ENCODE measurements at places on chromosomes 6 and 20.

DNA sequence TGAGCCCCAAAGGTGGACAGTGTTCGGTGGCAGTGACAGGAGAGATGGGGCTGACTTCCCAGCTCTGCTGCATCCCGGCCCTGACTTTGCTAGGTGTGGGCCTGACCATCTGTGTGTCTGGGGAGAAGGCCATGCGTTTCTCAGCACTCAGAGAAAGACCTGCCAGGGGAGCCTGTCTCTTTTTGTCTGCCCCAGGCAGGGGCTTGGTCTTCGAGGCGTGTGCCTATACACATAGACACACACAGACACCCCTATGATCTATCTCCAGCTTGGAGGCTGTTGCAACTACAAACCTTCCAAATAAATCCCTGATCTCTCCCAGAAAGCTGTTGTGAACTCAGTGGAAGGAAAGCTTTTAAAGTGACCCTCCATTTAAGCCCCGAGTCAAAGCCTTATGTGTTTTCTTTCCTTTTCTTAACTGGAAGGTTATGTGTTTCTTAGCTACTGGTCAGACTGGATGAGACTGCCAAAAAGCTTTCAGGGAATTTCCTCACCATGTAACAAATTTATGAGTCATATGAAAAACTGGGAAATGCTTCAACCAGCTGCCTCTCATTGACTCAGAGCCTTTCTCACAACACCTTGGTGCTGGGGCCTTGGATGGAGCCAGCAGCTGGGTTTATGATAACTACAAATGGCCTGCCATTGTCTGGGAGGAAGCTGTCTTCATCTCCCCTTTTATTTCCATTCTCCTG is 102.6 kb downstream of the CDC5L start:
- DNase-seq = peak; percentile 38

- no peak for DNase-seq
These were observed 34.2 kb upstream of the C20orf203 start for GRCh38 chr20:32707691-32708581.

DNA sequence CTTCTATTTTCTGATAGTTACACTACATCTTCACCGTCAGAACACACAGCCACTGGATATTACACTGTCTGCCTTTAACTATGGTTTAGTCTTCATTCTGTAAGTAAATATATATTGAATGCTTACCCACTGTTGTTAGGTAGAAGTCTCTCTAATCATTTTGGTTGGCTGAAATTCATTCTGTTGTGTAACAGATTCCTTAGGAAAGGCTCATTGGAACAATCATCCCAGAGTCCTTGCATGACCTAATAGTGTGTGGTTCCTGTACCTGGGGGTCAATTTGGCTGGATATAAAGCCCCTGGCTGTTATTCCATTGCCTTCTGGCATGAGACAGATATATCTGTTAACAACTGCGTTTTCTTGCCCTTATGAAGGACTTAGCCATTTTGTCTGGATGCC is 9.9 kb downstream of the BLOC1S5 start:
- DNase-seq = no peak

GRCh38 chr6:20952699-20953474 is 418.6 kb downstream of the CDKAL1 start:
- peak; percentile 19 for DNase-seq

GRCh38 chr6:165883851-165884640 is 221.0 kb upstream of the PDE10A start:
- DNase-seq = no peak

GRCh38 chr6:42550277-42550676 is 13.6 kb upstream of the UBR2 start:
- no peak for DNase-seq

- DNase-seq = no peak
These were observed 143.4 kb downstream of the ADGRB3 start for GRCh38 chr6:68778356-68779020.

DNA sequence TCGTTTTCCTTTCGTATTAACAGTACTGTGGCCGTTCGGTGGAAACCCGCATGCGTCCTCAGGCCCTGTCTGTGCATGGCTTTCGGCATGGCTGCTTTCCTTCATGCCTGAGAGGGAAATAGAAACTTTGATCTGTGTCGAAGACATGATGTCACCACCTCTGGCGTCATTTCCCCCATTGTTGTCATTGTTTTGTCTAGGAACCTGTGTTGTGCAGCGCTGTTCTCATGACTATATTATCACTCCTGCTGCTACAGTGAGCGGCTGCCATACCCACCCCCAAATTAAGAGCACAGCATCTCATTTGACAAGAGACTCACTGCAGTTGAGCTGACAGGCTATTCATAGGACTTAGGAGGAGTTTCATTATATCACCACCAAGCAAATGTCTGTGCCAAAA is 172.3 kb downstream of the TMEM242 start:
- DNase-seq = no peak

DNA sequence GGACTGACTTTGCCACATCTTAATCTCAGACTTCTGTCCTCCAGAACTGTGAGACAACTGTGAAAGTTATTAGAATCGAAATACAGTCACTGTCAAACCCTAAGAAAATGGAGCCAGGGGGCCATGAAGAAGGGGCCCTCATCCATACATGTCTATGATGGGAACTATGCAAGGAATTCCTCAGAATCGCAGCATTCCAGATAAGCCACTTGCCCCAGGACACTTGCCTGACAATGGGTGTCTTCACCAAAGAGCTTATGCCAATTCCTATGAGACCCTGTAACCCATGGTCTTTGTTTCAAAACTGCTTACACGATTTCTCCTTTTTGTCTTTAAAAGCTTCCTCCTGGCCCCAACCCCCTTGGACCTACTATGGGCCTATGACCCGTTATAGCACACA is 90.4 kb upstream of the FOXP4 start:
- no peak for DNase-seq

DNA sequence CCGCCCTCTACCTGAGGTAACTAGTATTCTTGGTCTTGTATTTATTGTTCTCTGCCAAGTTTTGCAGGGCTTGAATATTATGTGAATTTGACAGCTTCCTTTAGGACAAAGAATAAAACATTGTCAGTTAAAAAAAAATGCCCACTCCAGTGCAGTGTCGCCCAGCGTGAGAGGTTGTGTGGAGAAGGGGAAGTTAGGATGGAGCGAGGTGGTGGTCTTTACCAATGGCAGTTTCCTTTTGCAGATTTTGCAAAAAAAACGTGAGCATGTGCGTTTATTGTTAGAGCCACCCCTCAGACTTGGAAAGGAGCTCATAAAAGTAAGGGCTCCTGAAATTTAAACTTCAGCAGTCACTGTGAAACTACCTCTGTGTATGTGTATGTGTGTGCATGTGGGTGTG is 28.3 kb downstream of the UST start:
- no peak for DNase-seq

DNA sequence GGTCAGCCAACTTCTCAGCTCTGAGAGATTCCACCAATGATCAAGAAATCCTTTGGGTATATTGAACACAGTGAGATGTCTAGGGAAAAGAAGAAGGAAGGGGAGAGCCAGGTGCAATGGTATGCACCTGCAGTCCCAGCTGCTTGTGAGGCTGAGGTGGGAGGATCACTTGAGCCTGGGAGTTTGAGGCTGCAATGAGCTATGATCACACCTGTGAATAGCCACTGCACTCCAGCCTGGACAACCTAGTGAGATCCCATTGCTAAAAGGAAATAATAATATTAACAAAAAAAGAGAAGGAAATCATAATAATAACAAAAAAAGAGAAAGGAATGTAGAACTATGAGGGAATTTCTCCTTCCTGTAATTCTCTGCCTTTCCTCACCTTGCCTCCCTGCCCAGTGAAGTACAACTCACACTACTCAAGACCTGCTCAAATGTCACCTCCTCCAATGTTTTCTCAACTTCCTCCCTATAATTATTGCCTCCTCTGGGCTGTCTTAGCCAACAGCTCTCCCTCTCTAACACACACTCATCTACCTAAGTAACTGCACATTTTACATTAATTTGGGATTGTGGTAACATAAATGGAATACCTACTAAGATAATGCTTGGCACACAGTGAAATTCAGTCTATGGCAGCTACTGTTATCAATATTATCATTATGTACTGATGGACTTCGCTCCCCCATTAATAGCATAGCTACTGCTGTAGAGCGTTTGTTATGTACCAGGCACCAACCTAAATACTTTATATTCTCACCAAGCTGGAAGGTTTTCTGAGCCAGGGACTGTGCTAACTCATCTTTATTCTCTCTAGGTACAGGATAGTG is 103.6 kb downstream of the KIF13A start:
- DNase-seq = no peak

DNA sequence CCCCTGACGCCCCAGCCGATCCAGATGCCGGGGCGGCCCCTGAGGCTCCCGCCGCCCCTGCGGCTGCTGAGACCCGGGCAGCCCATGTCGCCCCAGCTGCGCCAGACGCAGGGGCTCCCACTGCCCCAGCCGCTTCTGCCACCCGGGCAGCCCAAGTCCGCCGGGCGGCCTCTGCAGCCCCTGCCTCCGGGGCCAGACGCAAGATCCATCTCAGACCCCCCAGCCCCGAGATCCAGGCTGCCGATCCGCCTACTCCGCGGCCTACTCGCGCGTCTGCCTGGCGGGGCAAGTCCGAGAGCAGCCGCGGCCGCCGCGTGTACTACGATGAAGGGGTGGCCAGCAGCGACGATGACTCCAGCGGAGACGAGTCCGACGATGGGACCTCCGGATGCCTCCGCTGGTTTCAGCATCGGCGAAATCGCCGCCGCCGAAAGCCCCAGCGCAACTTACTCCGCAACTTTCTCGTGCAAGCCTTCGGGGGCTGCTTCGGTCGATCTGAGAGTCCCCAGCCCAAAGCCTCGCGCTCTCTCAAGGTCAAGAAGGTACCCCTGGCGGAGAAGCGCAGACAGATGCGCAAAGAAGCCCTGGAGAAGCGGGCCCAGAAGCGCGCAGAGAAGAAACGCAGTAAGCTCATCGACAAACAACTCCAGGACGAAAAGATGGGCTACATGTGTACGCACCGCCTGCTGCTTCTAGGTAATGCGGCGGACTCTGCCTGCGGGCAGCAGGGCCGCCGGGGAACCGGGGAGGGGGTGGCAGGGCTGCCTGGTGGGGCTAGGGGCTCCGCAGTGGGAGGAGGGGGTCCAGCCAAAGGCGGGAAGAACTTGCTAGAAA is 2.3 kb downstream of the GNAS start:
- DNase-seq = no peak

- DNase-seq = no peak
These were observed 41.9 kb downstream of the TRAM2 start for GRCh38 chr6:52534966-52535390.

- DNase-seq = no peak
These were observed 77.3 kb downstream of the TCP11 start for GRCh38 chr6:35063701-35064280.

GRCh38 chr6:79525272-79526100 is 11.7 kb downstream of the LCA5 start:
- DNase-seq = no peak

GRCh38 chr6:150301846-150302519 is 66.8 kb upstream of the IYD start:
- DNase-seq = no peak

DNA sequence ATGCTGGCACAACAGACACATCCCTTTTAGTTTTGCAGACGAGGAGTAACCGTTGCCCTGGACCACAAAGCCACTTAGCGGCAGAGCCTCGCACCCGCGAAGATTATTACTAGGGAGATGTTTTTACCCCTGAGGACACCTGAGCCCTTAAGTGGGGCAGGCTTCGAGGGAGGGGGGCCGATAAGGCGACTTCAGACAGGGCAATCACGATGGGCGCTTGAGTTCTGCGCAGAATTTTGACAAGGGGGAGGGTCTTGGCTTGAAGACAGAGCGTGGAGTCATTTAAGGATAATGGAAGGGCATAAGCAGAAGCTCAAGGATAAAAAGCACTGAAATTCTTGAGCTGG is 650 bp upstream of the TTK start:
- DNase-seq = no peak

GRCh38 chr20:15760001-15760621 is 813.1 kb downstream of the KIF16B start:
- DNase-seq = no peak

DNA sequence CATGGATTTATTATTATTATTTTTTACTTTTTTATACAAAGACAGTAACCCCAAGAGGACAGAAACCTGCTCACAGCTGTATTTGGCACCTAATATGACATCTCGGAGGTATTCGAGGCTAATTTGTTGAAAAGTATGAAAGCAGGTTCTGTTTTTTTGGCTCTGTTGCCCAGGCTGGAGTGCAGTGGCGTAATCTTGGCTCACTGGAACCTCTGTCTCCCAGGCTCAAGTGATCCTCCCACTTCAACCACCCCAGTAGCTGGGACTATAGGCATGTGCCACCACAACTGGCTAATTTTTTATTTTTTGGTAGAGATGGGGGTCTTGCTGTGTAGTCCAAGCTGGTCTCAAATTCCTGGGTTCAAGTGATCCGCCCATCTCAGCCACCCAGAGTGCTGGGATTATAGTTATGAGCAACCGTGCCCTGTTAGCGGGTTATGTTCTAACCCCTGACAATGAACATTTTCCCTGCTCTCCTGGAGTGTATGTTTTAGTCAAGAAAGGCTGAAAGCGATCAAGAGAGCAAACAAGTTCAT is 53.7 kb upstream of the ZNF217 start:
- DNase-seq = no peak

- no peak for DNase-seq
These were observed 36.2 kb upstream of the MRPS18A start for GRCh38 chr6:43723737-43724295.

DNA sequence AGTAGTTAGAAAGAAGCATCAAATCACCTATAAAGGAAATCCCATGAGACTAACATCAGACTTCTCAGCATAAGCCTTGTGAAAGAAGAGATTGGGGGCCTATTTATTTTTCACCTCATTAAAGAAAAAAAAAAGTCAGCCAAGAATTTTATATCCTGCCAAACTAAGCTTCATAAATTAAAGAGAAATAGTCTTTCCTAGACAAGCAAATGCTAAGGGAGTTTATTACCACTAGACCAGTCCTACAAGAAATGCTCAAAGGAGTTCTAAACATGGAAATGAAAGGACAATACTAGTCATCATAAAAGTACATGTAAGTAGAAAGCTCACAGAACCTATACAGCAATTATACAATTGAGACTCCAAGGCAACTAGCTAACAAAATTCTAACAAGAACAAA is 96.5 kb upstream of the OLIG3 start:
- no peak for DNase-seq

DNA sequence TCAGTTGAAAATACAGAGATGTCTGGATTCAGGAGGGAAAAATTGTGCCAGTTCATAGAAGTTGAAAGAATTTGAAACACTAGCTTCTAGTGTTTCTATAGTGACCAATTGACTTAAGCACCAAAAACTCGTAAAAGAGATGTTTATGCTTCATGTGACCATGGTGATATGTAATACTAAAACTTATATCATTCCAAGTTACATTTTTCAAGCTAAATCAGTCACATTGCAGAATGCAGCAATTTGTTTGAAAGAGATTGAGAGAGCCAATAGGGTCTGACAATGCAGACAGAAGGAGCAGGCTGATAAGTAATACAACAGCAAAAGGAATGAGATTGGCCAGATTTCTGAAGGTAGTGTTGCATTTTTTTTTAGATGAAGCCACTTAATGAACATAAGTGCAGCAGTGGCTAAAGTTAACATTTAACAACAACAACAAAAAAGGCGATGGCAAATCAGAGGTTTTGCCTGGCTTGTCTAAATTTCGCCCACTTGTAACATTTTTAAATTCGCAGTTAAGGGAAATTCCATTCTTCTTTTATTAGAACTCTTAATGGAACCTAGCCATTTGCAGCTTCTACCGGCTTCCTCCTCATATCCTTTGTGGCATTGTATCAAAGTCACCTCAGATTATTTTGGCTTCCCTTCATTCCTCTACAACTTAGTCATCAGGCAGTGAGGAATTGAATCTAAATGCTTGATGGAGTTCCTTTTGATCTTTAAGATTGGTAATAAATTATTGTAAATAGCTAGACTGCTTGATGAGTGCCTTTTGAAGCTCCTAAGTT is 484.0 kb upstream of the SOX4 start:
- DNase-seq = no peak

Measured in gastrocnemius medialis (tissue), 4 donors.